ENCODE measurements at places on chromosomes 11 and 22.

- peak; percentile 81 for DNase-seq
Observed at GRCh38 chr11:64777449-64778222, 706 bp downstream of the SF1 start.

DNA sequence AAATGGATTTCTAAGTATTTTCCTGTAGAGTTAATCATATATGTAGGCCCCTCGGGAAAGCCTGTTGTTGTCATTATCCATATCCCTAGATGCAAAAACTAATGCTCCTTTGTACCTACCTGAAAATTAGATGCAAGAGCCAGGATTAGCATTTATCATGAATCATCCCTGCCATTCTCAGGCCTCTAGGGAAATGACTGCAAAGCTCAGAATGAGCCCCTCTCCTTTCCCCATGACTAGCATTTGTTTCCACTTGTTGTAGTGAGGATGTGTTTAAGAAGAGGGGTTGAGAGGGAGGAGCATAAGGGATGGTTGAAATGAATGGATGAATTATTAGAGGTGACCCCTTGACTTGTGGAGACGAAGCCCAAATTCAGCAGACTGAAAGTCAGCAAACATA, 537.9 kb downstream of the NTM start:
- DNase-seq = peak; percentile 46

DNA sequence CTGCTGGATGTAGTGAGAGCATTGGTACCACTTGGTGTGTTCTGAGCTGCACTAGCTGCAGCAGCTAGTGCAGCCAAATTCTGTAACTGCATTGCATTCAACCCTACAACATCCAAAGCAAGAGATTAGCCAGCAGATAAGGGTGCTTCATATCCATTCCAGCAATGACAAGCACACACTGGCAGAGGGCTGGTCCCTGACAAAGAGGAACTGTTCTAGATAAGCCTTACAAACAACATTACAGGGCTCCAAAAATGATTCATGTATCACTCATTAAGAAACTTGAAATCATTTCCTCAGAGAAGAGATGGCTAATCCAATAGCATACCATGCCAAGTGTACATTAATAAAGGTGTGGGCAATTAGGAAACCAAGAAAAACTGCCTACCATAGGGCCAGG, 28.4 kb upstream of the RAPSN start:
- peak; percentile 19 for DNase-seq

GRCh38 chr11:5818245-5818886, 9.6 kb downstream of the OR52N2 start:
- no peak for DNase-seq

DNA sequence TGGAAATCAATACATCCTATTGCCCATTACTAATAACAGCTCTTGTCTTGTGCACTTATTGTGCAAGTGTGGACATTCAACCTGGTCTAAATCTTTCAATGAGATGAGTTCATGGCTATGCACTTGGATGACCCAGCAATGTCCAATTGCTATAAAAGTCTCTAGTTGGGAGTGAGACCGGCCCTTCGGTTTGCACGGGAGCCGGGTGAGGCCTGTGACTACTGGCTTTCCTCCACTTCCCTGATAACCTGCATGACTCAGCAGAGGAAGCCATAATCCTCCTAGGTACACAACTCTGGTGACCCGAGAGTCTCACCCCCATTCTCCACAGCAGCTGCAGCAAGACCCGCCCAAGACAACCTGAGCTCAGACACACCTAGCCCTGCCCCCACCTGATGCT, 135.9 kb upstream of the PAX6 start:
- DNase-seq = no peak

DNA sequence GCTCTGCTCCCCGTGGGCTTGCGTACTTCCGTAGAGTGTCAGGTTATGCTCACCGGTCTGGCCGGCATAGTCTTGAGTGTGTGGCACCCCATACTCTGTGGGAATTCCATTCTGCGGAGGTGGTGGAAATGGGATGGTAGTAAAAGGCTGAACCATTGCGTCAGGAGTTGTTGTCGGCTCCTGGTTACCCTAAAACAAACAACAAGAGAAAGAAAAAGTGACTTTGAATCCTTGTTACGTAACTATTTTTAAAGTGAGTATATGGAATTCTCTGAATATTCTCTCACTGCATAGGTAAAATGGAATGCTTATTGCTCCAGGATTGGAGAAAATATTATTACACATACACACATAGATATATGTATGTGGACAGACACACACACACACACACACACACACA, 92.1 kb downstream of the APOL5 start:
- no peak for DNase-seq

GRCh38 chr11:120205596-120206161, 5.2 kb upstream of the OAF start:
- peak; percentile 52 for DNase-seq

- no peak for DNase-seq
Observed at GRCh38 chr11:1406571-1407485, 17.1 kb downstream of the BRSK2 start.

DNA sequence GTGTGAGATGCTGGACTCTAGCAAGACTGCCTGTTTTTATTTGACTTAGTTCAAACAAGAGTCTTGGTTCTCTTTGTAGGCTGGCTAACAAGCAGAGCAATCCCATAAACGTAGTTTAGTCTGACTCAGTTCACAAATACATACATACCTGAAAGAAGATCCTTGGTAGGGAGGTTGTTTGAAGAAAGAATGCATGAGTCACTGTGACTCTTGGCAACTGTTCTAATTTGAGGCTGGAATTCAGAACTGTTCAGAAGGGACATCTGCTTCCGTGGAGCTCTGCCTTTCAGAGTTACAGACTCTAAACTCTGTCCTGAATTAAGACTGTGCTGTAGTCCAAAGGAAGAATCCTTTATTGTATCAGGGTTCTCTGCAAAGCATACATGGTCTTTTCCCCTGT, 32.2 kb downstream of the C2CD3 start:
- peak; percentile 99 for DNase-seq

DNA sequence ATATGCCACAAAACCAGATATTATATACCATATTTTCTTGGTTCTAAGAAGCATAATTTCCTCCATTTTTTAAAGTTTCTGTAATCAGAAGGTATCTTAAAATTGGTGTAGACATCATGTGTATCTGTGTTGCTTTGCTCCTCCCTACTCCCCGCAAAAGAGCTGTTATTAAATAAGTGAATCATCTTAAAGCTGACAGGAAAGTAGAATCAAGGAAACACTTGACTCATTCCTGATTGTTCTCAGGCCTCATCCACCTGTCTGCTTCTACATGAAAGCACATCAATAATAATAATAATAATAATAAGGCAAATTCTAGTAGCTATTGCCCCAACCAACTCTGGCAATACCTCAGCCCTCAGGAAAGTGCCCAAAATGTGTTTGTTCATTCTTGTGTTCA, 26.2 kb upstream of the GUCY1A2 start:
- DNase-seq = no peak

GRCh38 chr11:68216171-68216938, 3.3 kb upstream of the KMT5B start:
- no peak for DNase-seq

DNA sequence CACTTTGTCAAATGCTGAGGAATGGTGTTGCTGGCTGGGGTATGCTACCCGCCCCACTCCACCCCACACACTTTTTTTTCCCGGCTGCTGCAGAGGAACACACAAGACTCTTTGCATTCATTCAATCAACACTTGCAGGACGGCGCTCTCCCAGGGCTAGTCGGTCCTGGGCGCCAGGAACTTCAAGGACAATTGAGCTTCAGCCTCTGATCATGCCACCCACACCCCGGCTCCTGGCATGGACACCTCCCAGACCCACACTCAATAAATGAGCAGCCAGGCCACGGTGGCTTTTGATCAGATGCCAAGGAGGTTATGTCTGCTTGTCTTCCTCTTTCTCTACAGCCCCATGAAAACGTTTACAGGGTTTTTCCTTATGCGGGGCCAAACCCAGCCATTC, 19.8 kb downstream of the TPST2 start:
- no peak for DNase-seq

DNA sequence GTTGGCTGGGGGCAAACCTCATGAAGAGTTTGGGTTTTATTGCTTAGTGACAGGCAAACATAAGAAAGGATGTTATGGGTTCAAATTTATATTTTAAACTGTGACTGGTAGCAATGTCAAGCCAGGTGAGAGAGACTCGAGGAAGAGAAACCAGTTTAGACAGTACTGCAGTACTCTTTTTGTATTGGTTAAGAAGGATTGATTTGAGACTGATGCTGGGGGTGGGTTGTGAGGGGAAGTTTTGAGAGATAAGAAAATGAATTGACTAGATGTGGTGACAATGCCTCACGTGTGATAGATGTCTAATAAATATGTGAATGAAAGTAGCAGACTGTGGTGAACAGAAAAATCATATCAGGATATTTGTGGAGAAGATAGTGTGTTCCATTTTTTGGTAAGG, 142.4 kb downstream of the DDX10 start:
- no peak for DNase-seq

DNA sequence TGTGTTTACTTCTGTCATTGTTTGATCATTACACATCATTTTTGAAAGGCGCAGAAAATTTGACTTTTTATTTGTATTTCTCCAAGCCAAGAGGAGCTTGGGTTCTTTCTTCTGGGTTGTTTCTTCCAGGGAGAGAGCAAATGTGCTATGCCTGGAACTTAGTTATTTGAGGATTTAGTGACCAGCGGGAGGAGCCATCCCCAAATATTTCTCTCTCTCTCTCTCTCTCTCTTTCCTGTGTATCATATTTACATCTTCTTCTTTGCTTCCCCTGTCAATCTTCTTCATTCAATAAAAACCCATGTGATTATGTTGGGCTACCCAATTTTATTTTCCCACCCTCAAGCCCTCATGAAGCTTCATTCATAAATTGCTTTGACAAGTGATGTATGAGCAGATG, 534.5 kb downstream of the LRRC4C start:
- DNase-seq = no peak

- no peak for DNase-seq
Observed at GRCh38 chr11:9076661-9077060, 14.7 kb downstream of the SCUBE2 start.

DNA sequence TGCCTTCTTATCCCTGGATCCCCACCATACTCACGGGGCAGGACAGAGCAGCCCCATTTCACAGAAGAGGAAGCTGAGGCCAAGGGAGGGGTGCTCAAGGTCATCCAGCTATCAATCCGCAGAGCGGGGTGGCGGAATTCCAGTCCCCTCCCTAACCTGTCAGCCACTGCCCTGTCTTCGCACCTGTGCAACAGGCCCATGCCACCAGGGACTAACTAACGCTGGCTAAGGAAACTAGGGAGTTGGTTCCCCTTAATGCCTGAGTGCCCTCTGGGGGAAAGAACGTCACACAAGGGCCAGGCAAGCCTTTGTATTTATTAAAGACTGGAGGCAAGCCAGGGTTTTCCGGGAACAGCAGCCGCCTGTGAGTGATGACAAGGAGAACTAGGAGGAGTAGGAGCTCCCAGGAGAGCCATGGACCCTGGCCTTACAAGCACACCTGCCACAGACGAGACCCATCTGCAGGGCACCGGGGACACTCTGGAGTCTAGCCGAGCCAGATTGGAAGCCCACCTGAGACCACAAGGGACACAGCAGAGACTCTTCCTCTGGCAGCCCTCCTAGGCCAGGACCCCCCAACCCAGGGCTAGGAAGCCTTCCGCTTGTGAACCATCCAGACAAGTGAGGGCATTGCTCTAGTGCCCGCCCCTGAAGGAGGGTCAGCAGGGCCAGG, 64.4 kb downstream of the MYH9 start:
- DNase-seq = peak; percentile 69

GRCh38 chr11:76624500-76625379, 45.8 kb downstream of the LRRC32 start:
- DNase-seq = no peak

DNA sequence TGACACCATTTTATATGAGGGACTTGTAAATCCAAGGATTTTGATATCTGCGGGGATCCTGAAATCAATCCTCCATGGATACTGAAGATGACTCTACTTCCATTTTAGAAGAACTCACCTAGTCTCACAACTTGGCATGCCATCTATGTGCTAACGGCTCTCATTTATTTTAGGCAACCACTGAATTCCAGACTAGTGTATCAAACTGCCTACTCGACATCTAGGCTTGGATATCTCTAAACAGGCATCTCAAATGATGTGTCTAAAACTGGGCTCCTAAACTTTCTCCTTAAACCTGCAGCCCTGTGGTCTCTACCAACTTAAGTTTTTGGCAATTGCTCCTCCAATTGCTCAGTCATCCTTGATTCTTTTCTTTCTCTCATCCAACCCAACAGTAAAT, 31.2 kb upstream of the CLNS1A start:
- DNase-seq = peak; percentile 8

- no peak for DNase-seq
Observed at GRCh38 chr22:37275622-37276021, 6.7 kb upstream of the CYTH4 start.

DNA sequence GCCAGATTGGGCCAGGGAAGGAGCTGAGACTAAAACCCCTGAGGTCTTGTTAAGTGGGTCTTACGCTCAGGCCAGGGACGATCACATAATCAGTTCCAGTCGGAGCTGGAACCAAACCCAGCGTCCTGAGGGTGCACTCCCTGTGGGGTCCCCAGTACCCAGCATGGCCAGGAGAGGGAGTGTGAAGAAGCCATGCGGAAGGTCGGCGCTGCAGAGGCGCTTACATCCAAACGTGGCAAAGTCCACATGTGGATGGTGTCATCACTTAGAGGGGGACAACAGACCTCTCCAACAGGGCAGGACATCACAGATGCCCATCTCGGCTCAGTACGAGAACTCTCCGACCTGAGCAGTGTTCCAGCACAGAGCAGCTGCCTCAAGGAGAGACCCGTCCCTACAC, 8.3 kb downstream of the ATP5MGL start:
- peak; percentile 18 for DNase-seq

GRCh38 chr11:104432526-104432925, 268.6 kb upstream of the PDGFD start:
- DNase-seq = no peak

DNA sequence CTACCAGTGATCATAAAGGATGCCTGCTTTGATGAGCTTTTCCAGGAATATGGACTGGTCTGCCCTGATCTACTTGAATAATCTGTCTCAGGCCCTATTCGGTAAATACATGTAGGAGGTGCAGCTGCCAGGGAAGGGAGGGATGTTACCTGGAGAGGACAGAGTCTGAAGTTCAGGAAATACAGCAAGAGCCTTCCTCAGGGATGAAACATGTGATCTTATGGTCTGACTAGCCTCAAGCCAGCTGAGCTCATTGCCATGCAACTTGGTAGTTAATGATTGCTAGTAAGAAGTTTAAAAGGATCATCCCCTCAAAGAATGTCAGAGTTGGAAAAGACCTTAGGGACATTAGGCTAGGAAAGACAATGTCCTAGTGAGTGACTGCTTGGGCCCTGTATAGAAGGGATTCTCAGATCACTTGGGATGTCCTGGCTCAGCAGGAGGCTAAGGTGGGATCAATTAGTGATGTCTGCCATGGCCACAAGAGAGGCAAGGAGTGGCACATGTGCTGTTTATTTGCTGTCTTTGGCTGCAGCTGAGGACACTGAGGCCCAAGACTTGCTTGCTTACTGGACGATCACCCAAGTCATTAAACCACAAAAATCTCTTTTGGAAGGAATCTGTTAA, 18.5 kb downstream of the PTPRJ start:
- no peak for DNase-seq

DNA sequence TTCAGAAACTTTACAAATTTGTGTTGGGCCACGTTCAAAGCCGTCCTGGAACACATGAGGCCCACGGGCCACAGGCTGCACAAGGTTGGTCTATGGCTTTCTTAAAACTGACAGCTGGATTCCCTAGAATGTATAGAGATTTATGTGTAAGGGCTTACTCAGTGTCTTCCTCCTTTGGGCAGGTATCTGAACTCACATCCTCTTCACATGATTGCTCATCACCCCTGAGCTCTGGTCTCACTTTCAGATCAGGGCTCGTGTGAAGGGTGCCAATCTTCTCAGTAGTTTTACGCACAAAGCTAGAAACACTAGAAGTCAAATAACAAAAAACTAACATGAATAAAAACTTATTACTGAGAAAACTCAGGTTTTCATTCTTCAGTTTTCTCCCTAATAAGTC, 27.1 kb downstream of the HPS5 start:
- DNase-seq = no peak
